ENCODE measurements at places on chromosomes 4 and X. TPM values are rescaled to one million over a fixed set of nuclear protein-coding genes. Genes with fewer than 3 reads are reported as not detected.

Gene NWD2
- not detected for total RNA-seq

DNA sequence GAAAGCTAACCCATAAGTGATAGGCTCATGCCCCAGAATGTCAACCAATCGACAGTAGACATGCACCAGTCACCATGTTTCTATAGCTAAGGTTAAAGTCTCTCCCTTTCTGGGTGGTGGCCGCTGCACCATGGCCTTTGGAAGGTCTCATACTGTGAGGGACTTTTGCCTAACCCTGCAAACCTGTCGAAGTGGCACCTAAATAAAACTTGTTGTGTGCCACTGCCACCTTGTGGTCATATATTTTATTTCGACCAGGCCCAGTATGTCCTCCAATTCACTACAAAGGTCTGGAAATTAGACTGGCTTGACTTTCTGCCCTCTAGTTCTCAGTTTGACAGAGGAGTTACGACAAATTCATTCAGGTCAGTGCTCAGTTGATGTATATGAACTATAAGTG is 163.1 kb downstream of the SMARCA1 start:
- peak; percentile 41 for DNase-seq

GRCh38 chrX:114532111-114532805 is 51.6 kb upstream of the HTR2C start:
- peak; percentile 31 for DNase-seq

Gene PPP4R3C
- total RNA-seq, result not detected

GRCh38 chr4:137307806-137308205 is 224.5 kb downstream of the PCDH18 start:
- DNase-seq, result peak; percentile 90

Gene SH3D19
- 31.4 TPM for total RNA-seq

Data from fibroblast of lung (primary cell).